Frontal cortex (tissue), 4 donors: ENCODE measurements at places on chromosomes 13 and 19. TPM values are rescaled to one million over a fixed set of nuclear protein-coding genes. Genes with fewer than 3 reads are reported as not detected.

DNA sequence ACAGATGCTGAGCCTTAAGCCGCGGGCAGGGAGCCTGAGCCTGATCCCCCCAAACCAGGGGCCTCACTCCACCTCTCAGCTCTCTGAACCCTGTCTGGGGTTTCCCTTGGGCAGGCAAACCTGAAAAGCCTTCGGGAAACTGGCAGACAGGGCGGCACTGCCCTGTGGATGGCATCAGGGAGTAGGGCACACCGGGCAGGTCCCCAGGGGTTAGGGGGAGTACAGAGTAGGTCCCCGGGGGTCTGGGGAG lies 9.7 kb downstream of the MKNK2 start:
- no peak for DNase-seq

- DNase-seq = no peak
Observed at GRCh38 chr19:28481674-28482073, 731.3 kb downstream of the UQCRFS1 start.

DNA sequence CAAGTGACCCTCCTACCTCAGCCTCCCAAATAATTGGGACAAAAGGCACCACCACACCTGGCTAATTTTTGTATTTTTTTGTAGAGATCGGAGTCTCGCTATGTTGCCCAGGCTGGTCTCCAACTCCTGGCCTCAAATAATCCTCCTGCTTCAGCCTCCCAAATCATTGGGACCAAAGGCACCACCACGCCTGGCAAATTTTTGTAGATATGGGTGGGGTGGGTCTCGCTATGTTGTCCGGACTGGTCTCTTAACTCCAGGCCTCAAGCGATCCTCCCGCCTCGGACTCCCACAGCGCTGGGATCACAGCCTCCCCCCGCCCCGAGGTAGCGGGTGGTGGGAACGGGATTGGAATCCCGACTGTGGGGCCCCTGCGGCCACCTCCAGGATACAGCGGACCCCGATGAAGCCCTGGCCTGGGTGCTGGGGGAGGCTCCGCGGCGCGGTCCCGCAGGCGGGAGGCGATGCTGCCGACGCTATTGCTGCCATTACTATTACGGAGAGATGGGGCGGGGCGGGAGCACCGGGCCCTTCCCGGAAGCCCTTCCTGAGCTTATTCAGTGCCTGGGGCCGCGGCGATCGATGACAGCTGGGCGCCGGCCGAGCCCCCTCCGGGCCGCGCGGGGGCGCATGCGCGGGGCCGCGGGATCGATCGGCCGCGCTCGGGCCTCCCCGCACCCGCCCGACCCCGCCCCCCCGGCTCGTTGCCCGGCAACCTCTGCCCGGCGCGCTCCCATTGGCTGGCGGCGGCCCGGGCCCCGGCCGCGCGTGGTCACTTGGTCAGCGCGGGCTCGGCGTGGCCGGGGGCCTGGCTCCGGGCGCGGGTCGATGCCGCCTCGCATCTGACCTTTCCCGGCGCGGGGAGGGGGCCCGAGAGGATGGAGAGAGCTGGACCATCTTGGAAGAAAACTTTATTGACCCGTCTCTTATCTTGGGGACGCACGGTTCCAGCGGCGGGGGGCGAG lies 27.9 kb upstream of the ONECUT3 start:
- DNase-seq = peak; percentile 100

DNA sequence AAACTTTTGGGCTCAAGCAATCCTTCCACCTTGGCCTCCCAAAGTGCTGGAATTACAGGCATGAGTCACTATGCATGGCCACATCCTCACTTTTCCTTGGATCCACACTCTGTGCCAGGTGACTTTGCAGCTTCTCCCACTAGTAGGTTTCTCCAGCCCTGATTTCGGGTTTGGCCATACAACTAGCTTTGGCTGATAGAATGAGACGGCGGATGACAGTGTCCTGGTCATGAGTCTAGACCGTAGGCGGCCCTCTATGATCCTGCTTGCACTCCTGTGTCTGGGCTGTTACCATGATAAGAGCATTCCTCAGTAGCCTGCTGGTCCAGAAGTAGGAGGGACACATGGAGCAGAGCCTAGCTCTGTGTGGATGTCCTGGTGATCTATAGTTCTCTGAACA lies 112.5 kb upstream of the KL start:
- no peak for DNase-seq

GRCh38 chr19:10552510-10553053 lies 8.9 kb downstream of the ATG4D start:
- peak; percentile 33 for DNase-seq

DNA sequence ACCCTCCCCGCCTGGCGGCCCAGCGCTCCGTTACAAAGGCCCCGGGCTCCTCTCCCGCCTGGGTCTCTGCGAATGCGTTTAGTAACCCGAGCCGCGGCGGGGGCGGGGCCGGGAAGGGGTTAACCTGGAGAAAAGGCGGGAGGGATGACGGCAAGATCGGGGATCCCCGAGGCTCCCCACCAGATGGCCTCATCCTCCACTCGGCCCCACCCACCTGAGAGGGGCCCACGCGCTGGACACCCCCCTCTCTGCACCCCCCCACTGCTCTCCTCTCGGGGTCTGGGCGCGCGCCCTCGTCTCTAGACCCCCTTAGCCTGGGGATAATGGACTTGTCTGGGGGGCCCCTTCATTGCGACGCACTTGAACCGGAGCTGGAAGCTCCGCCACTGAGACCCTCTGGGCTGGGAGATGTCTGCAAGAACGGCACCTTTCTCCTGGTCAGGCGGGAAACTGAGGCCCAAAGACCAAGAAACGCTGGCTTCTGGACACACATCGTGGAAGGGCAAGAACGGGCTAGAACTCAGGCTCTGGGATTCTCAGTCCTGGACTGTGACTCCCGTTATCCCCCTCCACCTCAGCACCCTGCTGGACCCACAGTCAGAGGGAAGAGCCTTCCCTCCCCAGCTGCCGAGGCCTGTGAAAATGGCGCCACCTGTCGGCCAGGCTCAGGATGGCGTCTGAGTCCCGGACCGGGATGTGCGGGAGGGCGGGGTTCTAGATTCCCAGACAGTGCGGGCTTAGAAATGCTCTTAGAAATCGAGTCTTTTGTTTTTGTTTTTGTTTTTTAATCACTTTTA lies 2.9 kb upstream of the LTBP4 start:
- peak; percentile 85 for DNase-seq

Gene HAUS5
- total RNA-seq = 5.3 TPM

GRCh38 chr19:35118268-35119020 lies 2.8 kb downstream of the FXYD3 start:
- no peak for DNase-seq

GRCh38 chr19:14383661-14384555 lies 2.7 kb downstream of the ADGRE5 start:
- peak; percentile 5 for DNase-seq

Gene VSTM2B
- total RNA-seq = 28.9 TPM

Gene LILRB4
- total RNA-seq = 0.82 TPM

Gene TGFBR3L
- not detected for total RNA-seq

DNA sequence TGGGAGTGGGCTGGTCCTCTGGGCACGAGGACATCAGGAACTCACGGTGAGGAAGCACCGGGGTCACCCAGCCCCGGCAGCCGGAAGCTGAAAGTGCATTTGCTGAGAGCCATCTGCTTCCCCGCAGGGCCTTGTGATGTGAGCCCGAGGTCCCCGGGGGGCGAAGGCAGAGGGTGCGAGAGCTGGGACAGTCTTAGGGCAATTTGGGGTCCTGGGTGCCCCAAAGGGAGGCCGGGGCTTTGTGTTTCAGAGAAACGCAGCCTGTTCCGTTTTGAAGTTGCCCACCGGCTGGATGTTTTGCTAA lies 4.8 kb downstream of the F2RL3 start:
- DNase-seq = no peak

Gene KIR2DL3
- total RNA-seq = not detected

- DNase-seq = no peak
Observed at GRCh38 chr19:31280287-31281006, 68.8 kb downstream of the TSHZ3 start.

GRCh38 chr13:98981369-98982080 lies 3.7 kb upstream of the DOCK9 start:
- DNase-seq = no peak

DNA sequence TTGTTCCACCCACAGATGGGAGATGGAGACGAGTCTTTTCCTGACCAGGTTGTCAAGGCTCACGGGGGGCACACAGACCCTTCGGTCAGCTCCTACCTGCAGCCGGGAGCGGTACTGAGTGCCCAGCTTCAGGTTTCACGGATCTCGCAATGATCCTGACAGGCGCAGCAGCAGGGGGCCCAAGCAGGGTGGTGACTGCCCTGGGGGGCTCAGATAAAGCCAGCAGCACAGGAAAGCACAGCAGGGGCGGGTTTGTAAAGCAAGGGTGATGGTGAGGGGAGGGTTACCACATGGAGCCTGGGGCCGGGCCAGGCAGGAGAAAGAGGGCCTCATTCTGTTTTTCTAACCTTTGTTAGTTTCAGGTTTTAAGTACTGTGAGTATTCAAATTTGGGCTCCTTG lies 41.7 kb upstream of the ATP11A start:
- DNase-seq = no peak

- no peak for DNase-seq
Observed at GRCh38 chr13:95354680-95355487, 53.6 kb upstream of the ABCC4 start.

Gene SCEL
- 0.41 TPM for total RNA-seq

DNA sequence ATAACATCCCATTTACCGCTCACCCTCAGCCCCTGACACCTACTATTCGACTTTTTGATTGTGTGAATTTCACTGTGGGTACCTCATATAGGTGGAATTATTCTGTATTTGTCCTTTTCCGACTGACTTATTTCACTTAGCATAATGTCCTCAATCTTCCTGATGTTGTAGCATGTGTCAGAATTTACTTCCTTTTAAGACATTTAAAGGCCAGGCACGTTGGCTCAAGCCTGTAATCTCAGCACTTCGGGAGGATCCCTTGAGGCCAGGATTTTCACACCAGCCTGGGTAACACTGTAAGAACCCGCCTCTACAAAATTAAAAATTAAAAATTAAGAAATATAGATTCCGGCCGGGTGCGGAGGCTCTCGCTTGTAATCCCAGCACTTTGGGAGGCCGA lies 13.0 kb downstream of the ZNF490 start:
- no peak for DNase-seq

DNA sequence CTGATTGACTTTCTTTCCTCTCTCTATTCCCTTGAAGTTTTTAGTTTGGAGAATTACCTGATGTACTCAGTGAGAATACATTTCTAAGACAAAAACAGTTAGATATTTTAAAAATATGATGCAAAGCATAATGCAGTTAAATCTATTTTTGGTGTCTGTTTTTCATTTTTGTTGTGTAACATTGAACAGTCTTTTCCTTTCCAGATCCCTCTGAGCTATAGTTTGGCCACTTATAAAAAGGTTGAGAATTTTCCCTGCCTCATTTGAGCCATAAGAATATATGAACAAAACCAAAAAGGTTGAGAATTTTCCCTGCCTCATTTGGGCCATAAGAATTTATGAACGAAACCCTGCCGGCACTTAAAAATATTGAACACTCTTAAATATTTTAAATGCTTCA lies 57.0 kb upstream of the IPO5 start:
- no peak for DNase-seq

Gene PRTN3
- 1.2 TPM for total RNA-seq

GRCh38 chr13:46113596-46113995 lies 8.8 kb upstream of the CPB2 start:
- DNase-seq = no peak

Gene DIRAS1
- total RNA-seq = 20.8 TPM

DNA sequence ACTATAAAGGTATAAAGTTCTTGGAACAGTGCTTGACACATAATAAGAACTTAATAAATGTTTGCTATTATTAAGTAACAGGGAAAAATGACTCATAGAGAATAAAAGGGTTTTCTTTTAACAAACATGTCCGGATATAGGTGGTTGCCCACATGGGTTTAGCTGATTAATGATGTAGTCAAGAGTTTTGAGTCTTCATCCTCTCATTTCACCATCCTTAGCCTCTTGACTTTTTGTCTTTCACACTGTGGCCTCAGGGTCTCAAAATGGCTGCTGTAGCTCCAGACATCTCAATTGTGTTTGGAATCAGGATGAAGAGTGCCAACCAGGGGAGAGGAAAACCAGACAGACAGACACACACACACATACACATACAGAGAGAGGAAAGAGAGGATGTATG lies 97.9 kb downstream of the HSPH1 start:
- no peak for DNase-seq

DNA sequence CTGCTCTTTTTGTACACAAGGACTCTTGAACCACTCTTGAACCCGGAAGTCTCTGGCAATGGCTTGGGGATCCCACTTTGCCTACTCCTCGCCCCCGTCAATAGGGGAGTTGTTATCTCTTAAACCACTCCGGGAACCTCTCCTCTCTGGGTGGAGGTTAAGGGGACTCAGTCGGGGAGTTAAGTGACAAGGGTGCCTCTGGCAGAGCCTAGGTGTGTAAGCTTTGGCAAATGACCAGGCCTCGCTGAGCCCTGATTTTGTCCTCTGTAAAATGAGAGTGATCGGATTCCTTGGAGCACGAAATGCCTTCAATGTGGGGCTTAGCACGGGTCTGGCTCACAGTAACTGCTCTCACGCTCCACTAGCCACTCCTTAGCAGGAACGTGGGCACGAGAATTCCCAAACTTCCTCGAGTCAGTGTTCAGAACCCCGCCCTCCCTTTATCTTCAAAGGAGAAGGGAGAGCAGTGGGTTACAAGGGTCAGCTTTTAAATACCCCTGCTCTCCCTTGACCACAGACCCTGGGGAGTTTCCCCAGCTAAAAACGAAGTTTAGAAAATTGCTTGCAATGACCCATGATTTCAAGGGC lies 193.3 kb downstream of the KATNAL1 start:
- no peak for DNase-seq

DNA sequence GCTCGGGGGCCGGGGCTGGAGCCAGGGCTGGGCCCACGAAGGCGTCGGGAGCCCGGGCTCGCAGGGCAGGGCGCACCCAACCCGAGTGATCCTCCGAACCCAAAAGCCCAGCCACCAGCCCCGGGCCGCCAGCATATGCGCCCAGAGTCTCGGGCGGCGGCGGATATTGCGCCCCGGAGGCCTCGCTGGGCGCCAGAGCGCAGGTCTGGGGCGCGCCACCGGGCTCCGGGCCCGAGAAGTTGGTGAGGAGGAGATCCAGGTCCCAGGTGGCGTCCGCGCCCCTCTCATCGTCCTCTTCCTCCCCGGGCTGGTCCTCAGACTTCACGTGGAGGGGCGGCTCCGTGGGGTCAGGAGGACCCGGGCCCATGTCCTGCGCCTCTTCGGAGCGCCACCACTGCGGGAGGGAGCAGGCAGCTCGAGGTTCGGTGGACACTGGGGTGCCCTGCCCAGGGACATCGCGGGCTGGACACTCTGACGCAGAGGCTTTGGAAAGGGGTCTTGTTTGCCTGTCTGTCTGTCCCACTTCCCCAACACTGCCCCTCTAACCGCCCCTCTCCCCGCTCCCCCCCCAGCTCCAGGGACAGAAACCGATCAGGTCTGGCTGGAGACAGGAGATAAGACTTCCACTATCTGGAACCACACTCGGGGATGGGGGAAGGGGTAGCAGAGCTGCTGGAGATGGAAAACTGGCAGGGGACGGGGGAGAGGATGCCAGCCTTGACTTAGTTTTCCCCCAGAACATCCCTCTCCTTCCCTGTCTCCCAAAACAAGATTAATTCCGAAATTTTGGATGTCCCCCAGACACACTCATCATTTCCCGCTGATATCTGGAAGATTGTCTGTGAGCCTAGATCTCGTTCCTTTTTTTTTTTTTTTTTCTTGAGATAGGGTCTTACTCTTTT lies 1.0 kb downstream of the KLF1 start:
- DNase-seq = no peak
